ENCODE measurements at places on chromosomes 6 and 20. TPM values are rescaled to one million over a fixed set of nuclear protein-coding genes. Genes with fewer than 3 reads are reported as not detected.

The MAP7 gene
- total RNA-seq, result 3.7 TPM

The E2F1 gene
- 1.6 TPM for total RNA-seq

The GATA5 gene
- not detected for total RNA-seq

The RCAN2 gene
- 37.2 TPM for total RNA-seq

The ABHD12 gene
- total RNA-seq, result 21.4 TPM

The CCDC170 gene
- 3.2 TPM for total RNA-seq

The CUL9 gene
- 32.8 TPM for total RNA-seq

The BPIFB1 gene
- not detected for total RNA-seq

The GABRR1 gene
- total RNA-seq, result not detected

The NDUFAF5 gene
- 13.1 TPM for total RNA-seq
